COR-L47 (cell line): ENCODE measurements at places on chromosomes 13 and 19.

- no peak for DNase-seq
These were observed 623.4 kb downstream of the PCDH17 start for GRCh38 chr13:58254943-58255342.

DNA sequence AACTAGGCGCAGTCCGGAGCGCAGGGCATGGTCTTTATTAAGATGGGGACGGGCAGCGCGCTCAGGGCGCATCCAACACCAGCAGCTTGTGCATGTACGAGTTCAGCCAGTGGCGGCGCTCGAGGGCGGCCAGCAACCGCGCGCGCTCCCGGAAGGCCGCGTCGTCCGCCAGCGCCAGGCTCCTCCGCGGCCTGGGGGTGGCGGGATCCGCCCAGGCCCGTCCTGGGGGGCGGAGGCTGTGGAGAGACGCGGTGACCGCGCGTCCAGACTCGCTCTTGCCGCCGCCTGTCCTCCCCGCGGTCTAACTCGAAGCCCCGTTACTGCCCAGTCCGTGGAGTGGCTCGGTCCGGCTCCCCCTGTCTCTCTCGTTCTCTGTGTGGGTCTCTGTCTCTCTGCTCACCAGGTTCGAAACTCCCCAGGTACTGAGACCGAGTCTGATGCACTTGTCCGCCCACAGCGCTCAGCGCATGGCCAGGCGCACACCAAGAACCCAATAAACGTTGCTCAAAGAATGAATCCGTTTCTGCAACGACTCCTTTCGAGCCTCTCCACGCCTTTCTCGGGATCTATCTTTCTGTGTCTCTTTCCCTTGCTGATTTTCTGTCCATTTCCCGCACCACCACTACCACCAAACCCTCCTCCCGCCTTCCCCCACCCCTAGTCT, 702 bp downstream of the PTH2 start:
- no peak for DNase-seq

DNA sequence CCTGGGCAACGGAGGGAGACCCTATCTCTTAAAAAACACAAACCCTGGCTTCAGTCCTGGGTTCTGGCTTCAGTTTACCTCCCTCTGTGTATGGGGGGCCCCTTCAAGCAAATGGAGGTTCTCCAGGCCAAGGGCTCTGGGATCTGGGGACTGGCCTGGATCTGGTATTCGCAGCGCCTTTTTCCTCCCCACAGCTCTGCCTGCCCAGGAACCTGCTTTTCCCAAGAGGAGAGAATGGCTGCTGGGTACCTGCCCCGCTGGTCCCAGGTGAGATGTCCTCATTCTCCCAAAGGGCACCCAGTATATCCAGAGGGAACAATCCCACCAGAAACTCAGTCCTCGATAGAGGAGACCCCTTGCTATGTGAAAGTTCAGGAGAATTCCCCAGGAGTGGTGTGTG, 3.2 kb downstream of the ZNF554 start:
- DNase-seq, result no peak

- no peak for DNase-seq
These were observed 5.9 kb upstream of the CACNG7 start for GRCh38 chr19:53903055-53903680.

GRCh38 chr19:50792272-50793250, 2.3 kb downstream of the ACP4 start:
- no peak for DNase-seq

DNA sequence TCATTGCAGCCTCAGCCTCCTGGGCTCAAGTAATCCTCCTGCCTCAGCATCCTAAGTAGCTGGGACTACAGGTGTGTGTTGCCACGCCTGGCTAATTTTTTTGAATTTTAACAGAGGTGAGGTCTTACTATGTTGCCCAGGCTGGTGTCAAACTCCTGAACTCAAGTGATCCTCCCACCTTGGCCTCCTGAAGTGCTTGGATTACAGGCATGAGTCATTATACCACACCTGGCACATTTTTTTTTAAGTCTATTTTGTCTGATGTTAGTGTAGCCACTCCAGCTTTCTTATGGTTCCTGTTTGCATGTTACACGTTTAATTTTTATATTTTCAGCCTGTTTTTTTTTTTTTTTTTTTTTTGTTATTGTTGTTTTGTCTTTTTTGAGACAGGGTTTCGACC, 24.8 kb downstream of the KDM4B start:
- DNase-seq, result no peak

GRCh38 chr19:46404055-46404752, 9.2 kb downstream of the CCDC8 start:
- DNase-seq, result no peak

GRCh38 chr19:53007200-53007599, 6.5 kb upstream of the ERVV-1 start:
- DNase-seq, result no peak

DNA sequence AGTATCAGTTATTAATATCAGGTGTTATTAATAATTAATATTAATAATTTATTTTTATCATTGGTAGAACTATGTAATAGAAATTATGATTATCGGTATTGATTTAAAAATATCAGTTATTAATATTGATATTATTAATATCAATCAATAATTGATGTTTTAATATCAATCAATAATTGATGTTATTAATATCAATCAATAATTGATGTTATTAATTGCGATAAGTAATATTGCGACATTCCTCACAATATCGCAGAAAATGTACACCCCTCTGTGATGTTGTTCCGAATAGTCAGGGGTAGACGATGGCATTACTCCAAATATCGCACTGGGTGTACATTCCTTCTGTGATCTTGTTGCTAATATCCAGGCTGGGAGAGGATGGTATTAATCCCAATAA, 3.7 kb upstream of the RGCC start:
- DNase-seq, result no peak

DNA sequence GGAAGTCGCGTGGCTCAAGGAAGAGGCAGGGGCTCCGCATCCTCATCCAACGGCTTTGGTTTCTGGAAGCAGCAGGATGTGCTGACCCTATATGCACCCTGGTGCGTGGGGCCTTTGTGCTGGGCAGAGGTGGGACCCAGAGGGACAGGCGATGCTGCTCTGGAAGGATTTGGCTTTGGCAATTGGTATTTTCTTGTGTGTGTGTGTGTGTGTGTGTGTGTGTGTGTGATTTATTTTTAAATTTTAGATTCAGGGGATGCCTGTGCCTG, 321.9 kb upstream of the ZNF507 start:
- no peak for DNase-seq

- DNase-seq, result no peak
These were observed 1.7 kb upstream of the PSMC4 start for GRCh38 chr19:39969266-39969665.

DNA sequence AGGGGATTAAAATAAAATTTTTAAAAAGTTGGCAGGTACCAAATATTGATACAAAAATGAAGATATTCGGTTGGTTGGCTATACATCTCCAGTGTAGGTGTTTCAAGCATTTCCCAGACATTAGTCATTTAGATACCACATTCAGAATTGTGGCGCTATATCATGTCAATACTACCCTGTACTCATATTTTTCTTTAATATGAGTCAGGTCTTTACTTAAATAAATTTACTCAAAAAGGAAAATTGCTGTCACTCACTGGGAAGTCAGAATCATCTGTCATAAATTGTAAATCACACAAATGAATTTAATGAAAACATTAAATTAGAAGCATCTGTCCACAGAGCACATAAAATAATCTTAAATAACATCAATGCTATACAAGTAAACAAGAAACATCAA, 134.2 kb downstream of the TSHZ3 start:
- no peak for DNase-seq

GRCh38 chr13:44309794-44310757, 63.5 kb upstream of the SERP2 start:
- no peak for DNase-seq

- no peak for DNase-seq
These were observed 292.1 kb downstream of the DNAJC15 start for GRCh38 chr13:43315522-43315921.

DNA sequence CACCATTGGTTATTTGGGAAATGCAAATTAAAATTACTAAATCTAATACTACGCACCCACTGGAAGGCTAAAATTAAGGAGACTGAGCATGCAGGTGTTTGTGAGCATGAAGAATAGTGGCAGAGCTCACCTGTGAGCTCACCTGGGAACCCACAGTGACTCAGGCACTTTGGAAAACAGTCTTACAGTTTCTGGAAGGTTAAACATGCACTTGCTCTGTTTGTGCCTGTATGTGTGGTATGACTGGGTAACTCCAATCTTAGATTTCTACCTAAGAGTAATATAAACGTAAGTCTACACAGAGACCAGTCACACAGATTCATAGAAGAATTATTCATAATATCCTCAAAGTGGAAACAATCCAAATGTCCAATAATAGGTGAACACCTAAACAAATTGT, 318.8 kb downstream of the ATP8A2 start:
- no peak for DNase-seq

GRCh38 chr19:43482193-43482592, 16.8 kb upstream of the LYPD3 start:
- DNase-seq, result no peak

GRCh38 chr13:109275139-109275745, 511.1 kb downstream of the IRS2 start:
- DNase-seq, result no peak

DNA sequence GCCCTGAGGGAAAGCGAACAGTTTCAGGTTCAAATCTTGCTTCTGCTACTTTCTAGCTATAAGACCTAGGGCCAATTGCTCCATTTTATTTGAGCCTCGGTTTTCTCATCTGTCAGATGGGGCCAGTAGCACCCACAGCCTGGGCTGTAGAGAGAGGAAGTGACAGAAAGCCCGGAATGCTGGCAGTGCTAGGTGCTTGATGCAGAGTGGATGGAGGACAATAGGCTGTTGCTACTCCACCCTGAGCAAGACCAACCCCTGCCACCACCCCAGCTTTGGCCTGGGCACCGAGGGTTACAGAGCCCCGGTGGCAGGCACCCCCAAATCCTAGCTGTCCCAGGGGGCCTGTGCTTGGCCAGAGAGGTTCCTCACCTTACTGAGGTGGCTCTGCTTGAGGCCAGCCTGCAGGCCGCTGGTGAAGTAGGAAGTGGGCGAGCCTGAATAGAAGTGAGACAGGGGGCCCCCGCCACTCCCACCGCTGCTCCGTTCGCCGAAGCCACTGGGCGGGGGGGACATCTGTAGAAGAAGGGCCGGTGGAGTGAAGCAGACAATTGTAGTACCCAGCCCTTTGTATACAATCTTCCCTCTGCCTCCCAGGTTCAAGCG, 2.1 kb upstream of the FDX2 start:
- DNase-seq, result no peak

- no peak for DNase-seq
These were observed 117.7 kb upstream of the ABCC4 start for GRCh38 chr13:95418946-95419345.

- no peak for DNase-seq
These were observed 82.6 kb upstream of the OXGR1 start for GRCh38 chr13:97076898-97077297.

DNA sequence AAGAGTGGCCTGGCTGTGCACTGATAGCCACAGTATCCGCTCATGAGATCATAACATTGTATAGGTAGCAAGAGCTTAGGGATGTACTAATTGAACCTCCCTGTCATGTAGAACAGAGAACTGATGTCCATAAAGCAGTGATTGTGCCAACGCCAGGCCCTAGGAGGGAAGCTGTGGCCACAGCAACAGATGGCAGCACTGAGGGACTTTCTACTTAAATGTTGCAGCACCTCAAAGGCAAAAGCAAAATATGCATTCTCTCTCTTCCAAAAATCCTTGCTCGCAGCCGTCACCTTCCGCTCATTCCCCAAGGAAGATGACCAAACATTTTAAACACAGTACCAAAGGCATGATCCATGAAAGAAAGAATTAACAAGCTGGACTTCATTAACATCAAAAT, 32.3 kb downstream of the COL4A1 start:
- DNase-seq, result no peak

DNA sequence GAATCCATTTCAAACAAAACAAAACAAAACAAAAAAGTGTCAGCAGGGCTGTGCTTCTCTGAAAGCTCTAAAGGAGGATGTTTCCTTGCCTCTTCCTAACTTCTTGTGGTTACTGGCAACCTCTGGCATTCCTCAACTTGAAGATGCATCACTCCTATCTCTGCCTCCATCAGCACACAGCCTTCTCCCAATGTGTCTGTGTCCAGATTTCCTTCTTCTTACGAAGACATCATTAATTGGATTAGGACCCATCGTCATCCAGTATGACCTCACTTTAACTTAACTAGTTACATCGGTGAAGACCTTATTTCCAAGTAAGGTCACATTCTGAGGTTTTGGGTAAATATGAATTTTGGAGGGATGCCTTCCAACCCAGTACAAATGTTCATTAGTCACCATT, 33.8 kb upstream of the GTF2F2 start:
- DNase-seq, result no peak

- no peak for DNase-seq
These were observed 1.2 kb downstream of the GNG14 start for GRCh38 chr19:12689012-12689411.

DNA sequence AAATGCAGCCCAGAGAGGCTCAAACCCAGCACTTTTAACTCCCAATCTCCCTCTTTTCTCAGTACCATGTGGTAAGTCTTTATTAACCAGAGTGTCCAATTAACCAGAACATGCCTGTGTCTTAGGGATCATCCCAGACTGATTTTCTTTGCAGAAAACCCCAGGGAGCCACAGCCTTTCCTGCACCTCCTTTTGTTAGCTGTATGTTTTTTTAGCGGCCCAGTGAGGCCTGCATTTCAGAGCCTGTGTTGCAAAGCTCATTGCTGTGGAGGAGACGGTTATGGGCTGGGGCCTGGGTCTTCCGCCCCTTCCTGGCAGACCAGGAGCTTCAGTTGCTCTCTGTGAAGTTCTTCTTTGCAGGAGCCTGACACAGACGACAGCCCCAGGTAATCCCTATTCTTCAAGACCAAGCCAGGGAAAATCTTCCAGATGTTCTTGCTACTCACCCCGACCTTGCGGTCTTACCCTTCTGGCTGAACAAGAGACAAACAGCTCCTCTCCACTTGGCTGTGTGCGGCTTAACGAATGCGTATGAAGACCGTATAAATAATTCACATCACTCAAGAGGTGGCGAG, 70.7 kb upstream of the TSHZ3 start:
- DNase-seq, result no peak

GRCh38 chr19:47035127-47036096, 13.0 kb downstream of the TMEM160 start:
- DNase-seq, result peak; percentile 77

DNA sequence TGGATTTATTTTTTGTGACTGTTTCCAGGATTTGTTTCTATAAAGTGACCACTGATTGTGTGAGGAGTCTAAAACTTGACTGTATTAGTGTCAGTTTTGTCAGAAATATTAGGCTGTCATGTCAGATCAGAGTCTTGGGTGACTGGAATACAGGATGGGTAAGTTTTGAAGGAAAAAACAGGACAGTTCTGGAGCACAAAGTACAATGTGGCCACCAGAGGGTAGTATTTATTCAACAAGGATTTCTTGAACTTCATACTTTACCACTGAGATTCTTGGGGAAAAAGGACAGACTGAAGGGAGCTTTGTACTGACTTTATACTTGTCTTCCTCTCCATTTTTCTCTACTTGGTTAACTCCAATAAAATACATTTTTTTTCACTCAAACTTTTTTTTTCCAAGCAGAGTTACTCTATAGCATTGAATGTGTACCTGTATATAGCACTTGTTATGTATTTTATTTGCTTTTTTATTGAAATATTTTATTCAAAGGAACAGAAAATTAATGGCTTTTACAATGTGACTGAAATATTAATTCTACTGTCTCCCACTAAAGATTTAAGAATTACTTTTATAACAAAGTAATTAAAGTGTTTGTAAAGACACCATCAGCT, 51.1 kb downstream of the LMO7 start:
- peak; percentile 24 for DNase-seq
